Stimulated activated naive B cell treated with anti-CD40 and anti-IgM and Interleukin-4, amounts not matched to agents 10 μg/mL and 1 μg/mL and 100 μg/mL, for 72 hours (primary cell): ENCODE measurements at places on chromosomes 4 and X.

GRCh38 chrX:39337451-39337850 is 536.2 kb downstream of the MID1IP1 start:
- DNase-seq = no peak

DNA sequence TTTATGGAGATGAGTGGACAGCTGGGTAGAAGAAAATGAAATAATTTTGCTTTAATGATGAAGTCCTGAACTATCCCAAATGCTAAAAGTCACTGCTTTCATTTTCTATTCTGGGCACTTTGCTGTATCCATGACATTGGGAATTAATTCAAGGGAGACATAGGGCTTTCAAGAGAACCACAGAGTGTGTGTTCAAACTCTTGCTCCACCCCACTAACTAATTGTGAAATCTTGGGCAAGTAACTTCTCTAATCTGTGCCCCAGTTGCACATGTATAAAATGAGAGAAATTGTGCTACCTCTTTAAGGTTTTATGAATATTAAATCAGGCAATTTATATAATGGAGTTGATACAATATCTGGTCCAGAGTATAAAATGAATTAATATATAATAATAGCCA is 1422.0 kb downstream of the ADGRL3 start:
- DNase-seq = no peak

GRCh38 chrX:31201503-31201902 is 129.7 kb upstream of the FTHL17 start:
- DNase-seq = no peak

DNA sequence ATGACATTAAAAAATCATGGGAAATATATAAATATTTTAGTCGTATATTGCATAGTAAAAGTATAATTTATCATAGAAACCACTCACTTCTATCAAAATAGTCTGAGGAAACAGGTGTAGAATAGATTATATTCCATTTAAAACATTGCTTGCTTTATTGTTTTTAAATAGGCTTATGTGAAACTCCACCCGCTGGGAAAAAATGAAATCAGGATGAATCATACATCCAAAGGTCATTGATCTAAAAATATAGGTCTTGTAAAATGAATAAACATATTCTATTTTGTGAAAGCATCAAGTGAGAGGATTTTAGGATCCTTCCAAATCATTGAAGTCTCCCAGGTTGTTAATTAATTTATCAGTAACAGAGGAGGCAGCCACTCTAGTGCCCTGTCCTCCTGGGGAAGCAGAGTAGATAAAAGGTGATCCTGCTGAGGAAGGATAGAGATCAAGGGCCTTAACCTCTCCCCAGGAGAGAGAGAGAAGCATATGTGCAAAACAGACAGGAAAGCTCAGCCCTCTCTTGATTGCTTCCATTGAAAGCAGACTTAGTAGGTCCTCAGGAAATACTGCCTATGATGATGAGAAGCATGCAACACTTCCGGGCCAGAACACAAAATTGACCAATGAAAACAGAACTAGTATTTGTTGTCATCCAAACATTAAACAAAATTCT is 96.8 kb upstream of the MAP9 start:
- DNase-seq = no peak
